ENCODE measurements at places on chromosomes 2 and 18.

DNA sequence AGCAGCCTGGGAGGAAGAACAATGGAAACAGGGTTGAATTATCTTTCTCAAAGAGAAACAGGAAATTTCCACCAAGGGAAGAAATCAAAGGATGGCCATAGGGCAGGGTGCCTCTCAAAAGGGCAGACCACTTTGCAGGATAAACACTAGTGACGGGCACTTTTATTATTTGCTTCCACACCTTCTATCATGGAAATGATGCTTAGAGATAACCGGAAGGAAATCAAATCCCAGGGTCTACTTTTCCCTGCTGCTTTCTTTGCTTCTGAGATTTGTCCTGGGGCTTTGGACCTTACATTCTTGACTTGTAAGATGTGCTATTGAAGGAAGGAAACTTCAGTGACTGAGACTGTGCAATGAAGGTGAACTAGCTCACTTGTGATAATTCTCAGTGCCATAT, 1.1 kb upstream of the SCN9A start:
- DNase-seq, result no peak

GRCh38 chr2:112889976-112890375, 21.0 kb upstream of the IL37 start:
- no peak for DNase-seq

GRCh38 chr2:75541430-75541829, 19.3 kb downstream of the EVA1A start:
- DNase-seq, result no peak

GRCh38 chr2:241096979-241097378, 5.1 kb downstream of the MTERF4 start:
- no peak for DNase-seq

- DNase-seq, result no peak
Observed at GRCh38 chr2:217510771-217511291, 492.0 kb downstream of the TNS1 start.

GRCh38 chr2:127953128-127953718, 67.5 kb upstream of the AMMECR1L start:
- DNase-seq, result no peak

DNA sequence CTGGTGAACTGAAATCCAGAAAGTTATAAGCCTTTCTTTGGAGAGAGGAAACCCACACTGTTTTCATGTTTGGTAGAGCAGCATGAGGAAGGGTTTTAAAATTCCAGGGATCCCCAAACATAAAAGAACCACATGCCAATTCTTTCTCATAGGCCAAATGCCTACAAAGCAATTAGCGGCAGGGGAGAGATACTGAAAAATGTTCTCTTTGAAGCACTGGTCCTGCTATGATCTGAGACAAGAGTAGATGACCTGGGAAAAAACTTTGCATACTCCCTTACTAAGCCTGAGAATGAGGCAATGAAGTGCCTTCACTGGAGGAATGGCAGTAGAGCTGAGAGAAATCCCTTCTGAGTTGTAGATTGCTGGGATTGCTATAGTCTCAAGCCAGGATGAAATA, 1261.7 kb downstream of the DSC3 start:
- DNase-seq, result no peak

DNA sequence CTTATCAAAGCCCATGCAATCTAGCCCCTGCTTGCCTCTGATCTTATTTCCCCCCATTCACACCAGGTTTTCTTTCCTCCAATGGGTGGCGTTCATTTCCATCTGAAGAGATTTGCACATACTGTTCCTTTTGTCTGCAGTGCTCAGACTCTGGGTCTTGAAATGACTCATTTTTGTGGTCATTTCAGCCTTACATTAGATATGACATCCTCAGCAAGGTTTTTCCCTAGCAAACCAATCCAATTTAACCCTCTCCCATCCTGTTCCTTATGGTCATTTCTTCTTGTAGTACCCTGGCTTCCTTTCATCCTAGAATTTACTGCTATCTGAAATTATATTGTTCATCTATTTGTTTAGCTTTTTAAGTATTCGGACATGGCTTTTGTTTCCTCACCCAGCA, 42.5 kb upstream of the SCN1A start:
- no peak for DNase-seq

- DNase-seq, result no peak
Observed at GRCh38 chr18:12391487-12392165, 14.6 kb upstream of the AFG3L2 start.

DNA sequence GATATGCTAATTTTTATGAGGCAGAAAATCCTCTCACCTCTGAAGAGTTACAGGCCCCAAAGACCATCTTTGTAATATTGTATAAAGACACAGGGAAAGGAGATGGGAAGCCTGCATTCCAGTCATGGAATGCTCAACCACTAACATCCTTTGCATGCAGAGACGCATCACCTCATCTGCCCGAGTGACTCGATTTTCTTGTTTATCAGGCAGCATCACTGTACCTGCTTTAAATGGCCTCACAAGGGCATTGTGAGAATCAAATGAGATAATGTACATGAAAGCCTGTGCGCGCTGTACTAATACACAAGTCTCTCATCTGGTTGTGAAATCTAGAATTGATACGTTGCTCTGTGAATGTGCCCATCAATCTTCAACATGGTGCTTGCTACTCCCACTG, 10.2 kb upstream of the TMEM247 start:
- DNase-seq, result no peak

GRCh38 chr2:15657759-15658158, 66.1 kb downstream of the DDX1 start:
- DNase-seq, result no peak

- DNase-seq, result no peak
Observed at GRCh38 chr2:10772201-10772867, 40.3 kb downstream of the PDIA6 start.

DNA sequence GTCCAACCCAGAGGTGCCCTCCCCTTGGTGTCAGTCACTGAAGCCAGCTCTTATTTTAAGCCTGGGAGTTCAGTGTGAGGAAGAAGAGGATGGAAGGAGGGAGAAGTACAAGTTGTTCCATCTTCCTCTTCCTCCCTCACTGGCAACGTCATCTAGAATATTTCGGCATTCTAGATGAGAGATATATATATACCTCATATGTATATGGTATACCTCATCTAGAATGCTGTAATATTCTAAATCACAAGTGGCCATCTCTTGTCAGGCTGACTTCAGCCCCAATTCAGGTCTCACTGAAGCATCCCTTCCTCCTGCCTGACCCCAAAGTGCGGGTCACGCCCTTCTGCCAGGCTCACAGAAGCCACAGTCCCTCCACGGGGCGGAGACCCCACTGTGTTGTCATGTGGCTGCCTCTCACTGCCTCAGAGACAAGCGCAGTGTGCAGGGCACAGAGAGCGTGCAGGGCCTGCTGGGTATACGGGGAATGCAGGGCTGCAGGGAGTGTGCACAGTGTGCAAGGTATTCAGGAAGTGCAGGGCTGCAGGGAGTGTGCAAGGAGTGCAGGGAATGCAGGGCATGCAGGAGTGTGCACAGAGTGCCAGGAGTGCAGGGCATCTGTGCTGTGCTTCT, 32.8 kb upstream of the B3GNT7 start:
- DNase-seq, result no peak

DNA sequence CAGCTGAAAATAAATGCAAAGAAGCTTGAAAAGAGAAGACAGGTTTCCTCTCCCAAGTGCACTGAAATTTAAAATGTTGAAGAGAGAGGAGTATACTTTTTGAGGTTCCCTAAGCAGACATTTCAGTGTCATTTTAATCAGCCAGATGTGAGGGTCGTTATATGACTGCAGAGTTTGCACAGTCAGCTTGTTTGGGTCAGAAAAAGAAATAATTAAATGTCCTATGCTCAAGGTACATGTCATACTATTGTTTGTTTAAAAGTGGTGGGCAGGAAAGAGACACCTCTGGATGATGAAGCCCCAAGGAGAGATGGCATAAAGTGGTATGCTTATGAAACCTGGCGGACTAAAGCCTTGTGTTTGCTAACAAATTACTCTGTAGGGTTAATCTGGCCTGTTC, 55.2 kb downstream of the CCDC85A start:
- no peak for DNase-seq

- no peak for DNase-seq
Observed at GRCh38 chr2:45669032-45669486, 17.6 kb downstream of the PRKCE start.

DNA sequence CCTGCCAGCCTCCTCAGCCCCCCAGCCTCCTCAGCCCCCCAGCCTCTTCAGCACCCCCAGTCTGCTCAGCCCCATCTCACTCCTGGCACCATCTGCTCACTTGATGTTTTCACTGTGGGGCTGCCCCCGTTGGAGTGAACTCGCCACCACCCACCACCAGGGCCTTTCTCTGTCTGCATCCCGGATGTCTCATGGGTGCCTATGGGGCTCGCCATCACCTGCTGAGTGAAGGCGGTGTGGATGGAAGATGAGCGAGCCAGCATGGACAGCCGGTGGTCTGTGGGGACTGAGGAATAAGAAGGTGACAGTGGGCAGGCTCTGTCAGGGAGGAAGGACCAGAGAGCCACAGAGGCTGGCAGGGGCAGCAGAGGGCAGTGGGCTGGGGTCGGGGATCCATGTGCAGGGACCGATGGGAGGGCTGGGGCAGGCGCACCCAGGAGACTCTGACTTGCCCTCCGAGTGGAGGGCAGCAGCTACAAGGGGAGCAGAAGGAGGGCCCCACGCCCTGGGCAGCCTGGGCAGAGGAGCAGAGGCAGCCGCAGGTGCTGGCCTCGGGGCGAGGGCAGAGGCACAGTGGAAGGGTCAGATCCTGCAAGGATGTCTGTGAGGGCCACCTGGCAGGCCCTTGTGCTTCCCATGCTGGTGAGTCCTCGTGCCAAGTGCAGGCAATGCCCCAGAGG, 74.7 kb upstream of the ODC1 start:
- no peak for DNase-seq

DNA sequence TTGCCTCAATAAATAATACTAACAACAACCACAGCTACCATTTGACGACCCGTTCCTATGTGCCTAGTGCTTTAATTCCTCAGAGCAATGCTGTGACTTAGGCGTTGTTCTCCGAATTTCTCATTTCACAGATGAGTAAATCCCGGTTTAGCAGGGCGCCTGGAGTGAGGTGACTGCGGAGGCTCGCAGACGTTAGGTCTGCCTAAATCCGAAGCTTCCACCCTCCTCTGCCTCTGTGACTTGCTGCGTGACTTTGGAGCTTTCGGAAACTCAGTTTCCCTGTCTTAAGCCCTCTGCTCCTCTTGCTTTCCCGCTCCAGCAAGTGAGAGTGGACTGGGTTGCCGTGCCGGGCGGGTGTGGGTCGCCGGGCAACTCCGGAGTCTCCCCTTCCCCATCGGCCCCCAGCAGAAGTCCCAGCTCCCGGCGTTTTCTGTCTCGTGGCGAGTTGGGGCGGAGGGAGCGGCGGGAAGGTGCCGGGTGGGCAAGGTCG, 711 bp upstream of the ATOH8 start:
- no peak for DNase-seq

- no peak for DNase-seq
Observed at GRCh38 chr2:135817951-135818350, 19.0 kb downstream of the LCT start.

GRCh38 chr2:142681952-142682351, 195.5 kb upstream of the KYNU start:
- DNase-seq, result no peak

- no peak for DNase-seq
Observed at GRCh38 chr2:73896362-73897239, 3.8 kb downstream of the ACTG2 start.

GRCh38 chr2:208490492-208490891, 83.9 kb downstream of the PTH2R start:
- no peak for DNase-seq

DNA sequence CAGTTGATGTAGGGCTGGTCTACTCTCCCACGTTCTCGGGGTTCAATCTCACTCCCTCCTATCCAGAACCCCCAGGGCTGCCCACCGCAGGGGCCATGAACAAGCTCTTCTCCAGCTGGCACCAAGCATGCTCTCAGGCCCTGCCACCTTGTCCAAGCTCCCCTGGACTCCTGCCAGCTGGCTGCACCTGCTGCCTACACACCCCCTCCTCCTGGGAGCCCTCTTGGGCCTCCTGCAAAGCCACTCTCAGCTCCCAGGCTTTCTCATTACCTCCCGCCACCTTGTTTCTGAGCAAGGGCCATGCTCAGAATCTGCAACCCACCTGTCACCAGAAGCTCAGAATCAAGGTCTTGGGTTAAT, 56.0 kb downstream of the HDAC4 start:
- DNase-seq, result no peak

GRCh38 chr2:198314559-198315153, 510.3 kb downstream of the PLCL1 start:
- no peak for DNase-seq

DNA sequence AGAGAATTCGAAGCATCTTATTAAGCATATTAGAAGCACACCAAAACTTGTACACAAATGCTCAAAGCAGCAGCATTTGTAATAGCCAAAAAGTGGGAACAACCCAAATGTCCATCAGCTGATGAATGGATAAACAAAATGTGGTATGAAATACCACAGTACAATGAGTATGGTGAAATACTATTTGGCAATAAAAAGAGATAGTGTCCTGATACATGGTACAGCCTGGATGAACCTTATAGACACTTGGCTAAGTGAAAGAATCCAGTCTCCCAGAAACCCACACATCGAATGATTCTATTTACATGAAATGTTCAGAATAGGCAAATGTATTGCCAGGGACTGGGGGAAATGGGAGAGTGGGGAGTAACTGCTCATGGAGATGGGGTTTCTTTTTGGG, 3.0 kb downstream of the SPATA3 start:
- DNase-seq, result no peak

DNA sequence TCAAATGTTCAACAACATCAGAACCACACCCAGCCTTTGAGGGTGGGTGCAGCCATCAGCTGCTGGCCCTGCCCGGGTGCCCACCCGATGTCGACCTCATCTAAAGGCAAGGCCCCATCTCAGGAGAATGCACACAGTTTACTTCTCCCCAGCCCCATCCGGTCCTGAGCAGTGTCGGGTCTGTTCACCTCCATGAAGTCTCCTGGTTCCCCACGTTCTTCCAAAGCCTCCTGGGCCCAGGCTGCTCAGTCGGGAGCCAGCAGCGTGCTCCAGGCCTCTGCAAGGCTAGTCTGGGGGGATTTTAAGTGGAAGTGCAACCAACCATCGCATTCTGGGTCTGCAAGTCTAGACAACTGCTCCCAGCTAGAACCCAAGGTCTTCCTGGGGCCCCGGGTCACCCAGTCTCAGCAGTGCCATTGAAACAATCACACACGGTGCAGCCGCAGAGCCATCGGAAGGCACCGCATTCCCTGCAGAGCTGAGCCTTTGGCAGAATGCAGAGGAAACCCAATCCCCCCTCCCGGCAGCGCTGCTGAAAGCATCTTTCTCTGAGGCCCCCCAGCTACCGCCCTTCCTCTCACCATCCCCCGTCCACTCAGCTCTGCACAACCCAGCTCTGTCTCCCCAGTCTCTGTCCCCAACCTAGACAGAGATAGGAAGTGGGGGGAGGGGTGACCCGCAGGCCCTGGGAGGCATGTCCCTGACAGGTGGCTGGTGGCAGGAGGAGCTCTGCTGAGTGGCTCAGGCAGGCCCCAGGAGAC, 8.5 kb downstream of the ESPNL start:
- peak; percentile 31 for DNase-seq

GRCh38 chr18:48828691-48829442, 121.9 kb downstream of the SMAD7 start:
- peak; percentile 8 for DNase-seq

DNA sequence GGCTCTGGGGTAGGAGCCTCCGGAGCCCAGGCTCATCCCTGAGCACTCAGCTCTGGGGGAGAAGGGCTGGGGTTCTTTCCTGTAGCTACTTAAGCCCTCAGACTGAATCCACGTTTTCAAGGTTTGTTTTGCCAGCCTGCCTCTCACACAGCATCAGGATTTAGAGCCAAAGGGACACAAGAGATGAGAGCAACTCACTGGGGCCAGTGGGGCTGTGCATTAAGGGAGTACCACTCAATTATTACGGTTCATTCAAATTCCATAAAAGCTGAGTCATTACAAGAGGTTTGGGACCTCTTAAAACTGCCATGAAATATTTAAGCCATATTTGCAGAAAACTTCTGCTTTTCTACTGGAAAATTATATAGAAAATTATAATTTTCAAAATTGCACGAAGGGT, 17.1 kb upstream of the SNED1 start:
- no peak for DNase-seq
